ENCODE measurements at places on chromosomes 16 and 17.

DNA sequence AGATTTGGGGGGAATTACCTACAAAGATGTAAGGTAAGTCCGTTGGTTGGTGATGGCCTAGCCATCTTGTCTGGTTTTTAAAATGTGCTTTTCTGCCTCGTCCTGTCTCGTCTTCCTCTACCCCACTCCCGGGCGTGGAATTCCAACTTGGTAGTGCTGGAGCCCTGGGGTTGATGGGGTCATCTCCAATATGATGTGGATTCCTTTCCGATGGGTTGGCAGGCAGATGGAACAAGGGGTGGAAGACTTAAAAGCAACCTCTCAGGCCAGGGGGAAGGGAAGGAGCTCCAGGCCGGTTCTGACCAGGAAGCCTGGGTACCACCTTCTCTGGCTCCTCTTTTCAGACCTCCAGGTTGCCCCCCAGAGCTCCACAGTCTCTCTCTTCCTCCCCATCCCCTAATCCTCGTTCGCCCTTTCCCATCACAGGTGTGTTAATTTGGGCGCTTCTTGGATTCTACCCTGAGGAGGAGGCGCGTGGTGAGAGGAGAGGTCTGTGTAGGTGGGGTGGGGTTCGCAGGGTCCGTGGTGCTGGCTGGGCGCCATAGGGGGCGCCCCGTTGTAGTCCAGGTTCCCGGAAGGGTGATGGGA lies 5.1 kb upstream of the HOXB2 start:
- DNase-seq: no peak

DNA sequence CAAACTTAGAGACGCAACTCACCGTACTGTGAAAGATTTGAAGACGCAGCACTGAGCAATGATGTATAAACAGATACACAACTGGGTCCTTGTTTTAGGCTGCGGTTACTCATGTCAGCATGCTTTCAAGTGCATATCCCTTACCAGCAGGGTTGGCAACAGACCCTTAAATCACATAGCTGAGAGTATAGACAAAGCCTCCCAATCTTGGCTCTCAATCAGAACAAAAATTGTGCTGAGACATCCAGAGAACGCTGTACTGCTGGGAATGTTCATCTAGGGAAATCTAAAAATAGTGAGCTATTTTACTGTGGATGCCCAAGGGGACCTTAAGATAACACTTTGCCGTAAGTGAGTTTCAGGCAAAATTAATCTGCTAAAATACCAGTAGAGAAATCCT lies 84.4 kb upstream of the NUDT7 start:
- DNase-seq: no peak

GRCh38 chr17:74085434-74085833 lies 118.0 kb upstream of the RPL38 start:
- DNase-seq: no peak

GRCh38 chr16:17812771-17813170 lies 342.0 kb upstream of the XYLT1 start:
- no peak for DNase-seq

GRCh38 chr17:66893382-66893781 lies 58.5 kb downstream of the CACNG5 start:
- DNase-seq: no peak

- DNase-seq: no peak
Measured at GRCh38 chr16:74461826-74462225, 40.5 kb upstream of the CLEC18B start.

DNA sequence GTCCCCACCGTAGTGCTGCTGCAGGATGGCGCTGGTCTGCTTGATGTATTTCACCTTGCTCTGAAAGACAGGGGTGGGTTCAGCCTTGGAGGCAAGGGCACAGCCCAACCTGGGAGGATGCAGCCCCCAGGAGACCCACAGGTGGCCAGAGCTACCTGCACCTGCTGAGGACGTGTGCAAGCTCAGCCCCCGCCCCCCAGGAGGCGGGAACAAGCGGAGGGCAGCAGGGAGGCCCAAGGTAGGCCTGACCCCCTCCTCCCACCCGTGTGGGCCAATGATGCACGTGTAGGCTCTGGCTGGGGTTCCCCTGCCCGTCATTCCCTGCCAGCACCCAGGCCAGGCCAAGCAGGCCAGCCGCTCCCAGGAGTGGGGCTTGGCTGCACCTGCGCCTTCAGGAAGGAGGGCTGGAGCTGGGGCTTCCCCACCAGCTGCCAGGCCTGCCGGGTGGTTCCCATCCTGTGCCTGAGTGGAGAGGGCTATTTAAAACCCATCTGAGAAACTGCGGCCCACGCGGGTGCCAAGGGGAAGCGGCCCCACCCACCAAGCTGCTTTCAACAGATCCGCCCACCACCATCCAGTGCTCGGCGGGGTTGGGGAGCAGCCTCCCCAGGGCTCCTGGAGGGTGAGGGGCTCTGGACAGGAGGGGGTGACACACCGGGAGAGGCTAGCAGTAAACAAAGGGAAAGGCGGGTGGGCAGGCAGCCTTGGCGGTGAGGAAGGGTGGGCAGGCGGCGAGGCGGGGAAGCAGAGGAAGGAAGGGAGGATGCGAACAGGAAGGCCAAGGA lies 3.8 kb downstream of the NTHL1 start:
- no peak for DNase-seq

DNA sequence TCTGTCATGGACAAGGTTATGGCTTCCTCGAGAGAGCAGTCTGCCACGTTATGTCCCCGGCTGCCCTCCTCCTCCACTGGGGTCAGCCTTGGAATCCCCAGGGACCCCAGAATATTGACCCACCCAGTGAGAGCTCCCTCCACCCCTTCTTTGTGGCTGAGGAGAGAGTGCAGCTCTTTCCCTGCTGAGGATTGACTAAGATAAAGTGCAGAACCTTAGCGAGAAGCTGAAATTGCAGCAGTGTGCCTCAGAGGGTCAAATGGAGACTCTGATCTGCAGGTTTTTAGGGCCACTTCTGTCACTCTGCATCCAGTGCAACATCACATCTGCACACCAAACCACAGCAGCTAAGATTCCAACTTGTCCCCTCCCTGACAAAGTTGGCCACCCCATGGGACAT lies 25.6 kb upstream of the PMFBP1 start:
- no peak for DNase-seq

GRCh38 chr17:1228781-1229348 lies 41.4 kb upstream of the BHLHA9 start:
- DNase-seq: no peak

DNA sequence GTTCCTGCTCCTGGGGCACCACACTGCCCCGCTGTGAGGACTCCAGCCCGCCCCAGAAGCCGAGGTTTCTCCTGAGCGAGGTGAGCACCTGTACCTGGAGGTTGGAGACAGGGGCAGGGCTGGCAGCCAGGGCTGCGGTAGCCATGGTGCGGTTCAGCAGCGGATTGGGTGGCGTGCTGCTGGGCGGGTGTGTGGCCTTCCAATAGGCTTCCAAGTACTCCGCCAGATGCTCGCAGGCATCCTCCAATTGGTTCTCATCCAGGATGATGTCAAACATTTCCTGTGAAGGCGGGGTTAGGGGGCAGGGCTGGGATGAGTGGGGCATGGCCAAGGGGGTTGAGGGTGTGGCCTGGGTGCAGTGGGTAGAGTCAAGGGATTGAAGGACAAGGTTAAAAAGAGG lies 11.3 kb upstream of the ARL5C start:
- no peak for DNase-seq

GRCh38 chr17:83012868-83013778 lies 66.3 kb upstream of the METRNL start:
- DNase-seq: no peak

- DNase-seq: no peak
Measured at GRCh38 chr17:78223061-78223460, 8.4 kb upstream of the TMEM235 start.

DNA sequence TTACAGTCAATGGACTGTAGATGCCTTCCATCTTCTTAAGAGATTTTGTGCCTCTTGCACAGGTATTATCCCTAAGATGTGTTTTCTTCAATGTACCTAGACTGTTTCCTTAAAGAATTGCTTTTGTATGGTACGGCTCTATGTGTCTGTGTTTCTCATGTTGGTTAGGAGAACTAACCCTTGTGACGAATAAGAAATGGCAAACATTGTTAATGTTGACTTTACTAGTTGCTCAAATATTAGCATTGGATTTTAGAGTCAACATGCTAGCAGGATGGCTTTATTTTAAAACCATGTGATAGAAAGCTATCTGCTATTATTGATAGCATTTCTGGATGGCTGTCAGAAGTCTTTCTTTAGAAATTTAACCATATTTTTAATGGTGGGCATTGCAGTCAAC lies 34.5 kb downstream of the WWOX start:
- no peak for DNase-seq

- no peak for DNase-seq
Measured at GRCh38 chr17:59508999-59509625, 56.3 kb upstream of the DHX40 start.

- no peak for DNase-seq
Measured at GRCh38 chr17:4728124-4728523, 3.1 kb upstream of the MED11 start.
